ENCODE measurements at places on chromosomes 13 and 19. TPM values are rescaled to one million over a fixed set of nuclear protein-coding genes. Genes with fewer than 3 reads are reported as not detected.

GRCh38 chr13:33934343-33934742 lies 116.4 kb downstream of the RFC3 start:
- DNase-seq, result no peak

Gene ADGRE1
- 0.67 TPM for polyA plus RNA-seq

DNA sequence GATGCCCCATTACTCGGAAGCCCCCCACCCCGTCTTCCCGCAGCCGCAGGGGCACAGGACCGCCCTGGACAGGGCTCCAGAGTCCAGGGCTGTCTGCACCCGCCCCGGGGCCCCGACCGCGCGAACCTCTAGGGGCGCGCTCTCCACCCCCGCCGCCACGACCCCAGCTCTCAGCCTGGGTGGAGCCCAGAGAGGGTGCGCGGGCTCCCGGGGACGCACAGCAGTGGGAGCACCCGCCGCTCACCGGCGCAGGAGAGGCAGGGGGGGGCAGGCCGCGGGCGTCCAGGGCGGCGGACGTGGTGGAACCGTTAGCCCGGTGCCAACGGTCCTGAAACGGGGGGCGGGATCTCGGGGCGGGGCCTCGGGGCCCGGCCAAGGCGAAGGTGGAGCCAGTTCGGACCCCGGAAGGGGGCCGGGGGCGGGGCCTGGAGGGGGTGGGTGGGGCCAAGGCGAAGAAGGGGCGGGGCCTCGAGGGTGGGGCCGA lies at the start of gene ATP8B3:
TSS of gene ATP8B3 (minus strand) at position 335 of the 484 bp plus-strand sequence. CDS start 540 bp downstream, outside the sequence.
- peak; percentile 32 for DNase-seq

DNA sequence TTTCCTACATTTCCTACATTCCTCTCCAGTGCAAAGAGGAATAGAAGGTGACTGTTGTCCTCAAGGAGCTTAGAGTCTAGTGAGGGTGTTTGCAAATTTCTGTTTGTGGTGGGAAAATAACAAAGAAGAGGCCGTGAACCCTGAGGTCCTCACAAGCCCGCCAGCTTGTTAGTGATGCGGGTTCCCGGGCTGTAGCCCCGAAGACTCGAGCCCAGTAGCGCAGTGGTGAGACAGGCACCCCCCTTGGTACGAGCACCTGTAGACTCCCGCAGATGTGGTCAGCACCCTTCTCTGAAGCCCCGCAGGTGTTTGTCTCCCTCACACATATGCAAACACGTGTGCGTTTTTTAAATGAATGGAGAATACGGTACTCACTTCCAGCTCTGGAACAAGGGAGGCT lies 26.5 kb upstream of the SPACA7 start:
- no peak for DNase-seq

Gene LRRC25
- 6.0 TPM for polyA plus RNA-seq

- DNase-seq, result no peak
Measured at GRCh38 chr13:48125794-48126228, 30.9 kb upstream of the MED4 start.

- no peak for DNase-seq
Measured at GRCh38 chr19:31072451-31072850, 276.8 kb downstream of the TSHZ3 start.

GRCh38 chr13:74895042-74895796 lies 586.8 kb downstream of the TBC1D4 start:
- DNase-seq, result no peak

- no peak for DNase-seq
Measured at GRCh38 chr19:41316306-41316920, 6.4 kb downstream of the CCDC97 start.

- DNase-seq, result no peak
Measured at GRCh38 chr19:55212447-55212846, 3.1 kb upstream of the PTPRH start.

DNA sequence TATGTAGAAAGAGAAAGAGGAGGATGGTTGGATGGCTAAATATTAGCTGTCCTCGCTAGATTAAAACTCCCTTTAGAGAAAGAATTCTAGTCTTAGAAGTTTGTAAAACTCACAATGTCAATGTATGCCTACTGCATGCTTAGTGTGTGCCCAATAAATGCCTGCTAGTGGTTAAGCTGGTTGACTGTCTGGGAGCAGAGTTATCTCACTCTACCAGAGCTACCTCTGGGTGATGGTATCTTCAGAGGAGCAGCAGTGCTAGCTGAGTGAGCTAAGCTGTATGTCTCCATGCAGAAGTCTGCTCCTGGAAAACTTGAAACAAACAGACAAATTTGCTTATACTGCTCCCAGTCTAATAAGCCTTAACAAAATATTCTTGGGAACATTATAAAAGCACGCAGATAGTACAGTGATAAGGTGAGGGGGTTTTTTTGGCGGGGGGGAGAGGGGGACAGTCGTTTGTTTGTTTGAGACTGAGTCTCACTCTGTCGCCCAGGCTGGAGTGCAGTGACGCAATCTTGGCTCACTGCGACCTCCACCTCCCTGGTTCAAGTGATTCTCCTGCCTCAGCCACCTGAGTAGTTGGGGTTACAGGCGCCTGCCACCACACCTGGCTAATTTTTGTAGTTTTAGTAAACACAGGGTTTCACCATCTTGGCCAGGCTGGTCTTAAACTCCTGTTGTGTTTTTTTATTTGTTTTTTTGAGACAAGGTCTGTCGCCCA lies 202.8 kb upstream of the TSC22D1 start:
- DNase-seq, result no peak

DNA sequence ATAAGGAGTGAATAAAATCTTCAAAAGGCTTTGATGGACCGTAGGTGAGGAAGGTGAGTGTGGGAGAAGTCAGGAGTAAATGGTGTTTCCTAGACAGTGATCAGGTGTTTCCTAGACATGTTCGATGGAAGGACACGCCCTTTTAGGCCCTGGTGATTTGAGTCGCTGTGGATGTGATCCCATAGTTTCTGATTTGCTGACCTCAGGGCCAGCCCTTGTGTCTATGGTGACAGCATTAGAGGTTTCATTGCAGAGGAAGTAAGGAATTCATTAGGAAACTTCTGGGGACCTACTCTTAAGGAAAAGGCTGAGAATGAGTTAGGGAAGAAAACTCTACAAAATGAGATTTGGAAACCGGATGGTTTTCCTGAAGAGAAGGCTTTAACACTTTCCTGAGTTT lies 31.5 kb upstream of the RNF113B start:
- DNase-seq, result no peak

DNA sequence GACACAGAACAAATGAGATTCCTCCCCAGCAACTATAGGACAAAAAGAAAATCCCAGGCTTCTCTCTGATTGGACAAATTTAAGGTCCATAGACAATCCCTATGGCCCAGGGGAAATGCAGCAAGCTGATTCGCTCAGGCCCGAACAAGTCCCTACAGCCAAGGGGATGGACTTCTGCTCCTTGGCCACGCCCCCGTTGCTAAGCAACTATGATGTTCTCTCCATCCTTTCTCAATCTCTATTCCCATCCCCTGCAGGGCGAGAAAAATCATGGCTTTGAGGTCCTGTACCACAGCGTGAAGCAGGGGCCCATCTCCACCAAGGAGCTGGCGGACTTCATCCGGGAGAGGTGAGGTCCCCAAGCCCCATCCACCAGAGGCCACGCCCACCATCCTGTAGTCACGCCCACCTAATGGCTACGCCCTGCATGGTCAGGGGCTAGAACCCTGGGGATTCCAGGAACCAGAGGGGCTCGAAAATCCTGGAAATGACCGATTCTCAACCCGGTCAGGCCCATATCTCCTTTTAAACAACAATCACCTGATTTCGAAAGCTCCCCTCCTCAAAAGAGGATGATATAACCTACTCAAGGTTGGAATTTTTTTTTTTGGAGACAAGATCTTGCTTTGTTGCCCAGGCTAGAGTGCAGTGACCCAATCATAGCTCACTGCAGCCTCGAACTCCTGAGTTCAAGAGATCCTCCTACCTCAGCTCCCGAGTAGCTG lies 11.4 kb downstream of the FCHO1 start:
- no peak for DNase-seq

Gene KIRREL2
- polyA plus RNA-seq, result not detected

DNA sequence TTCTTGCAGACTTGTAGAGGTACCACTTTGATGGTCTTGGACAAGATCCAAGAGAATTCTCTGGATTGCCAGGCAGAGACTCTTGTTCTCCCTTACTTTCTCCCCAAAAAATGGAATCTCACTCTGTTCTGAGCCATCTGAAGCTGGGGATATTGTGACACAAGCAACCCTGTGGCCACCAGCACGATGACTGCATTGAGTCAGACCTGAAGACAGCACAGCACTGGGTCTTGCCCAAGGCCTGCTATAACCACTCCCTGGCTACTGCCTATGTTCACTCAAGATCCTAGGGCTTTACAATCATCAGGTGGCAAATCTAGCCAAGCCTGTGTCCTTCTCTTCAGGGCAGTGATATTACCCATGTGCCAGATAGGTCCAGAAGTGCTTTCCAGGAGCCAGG lies 202.5 kb upstream of the SERP2 start:
- no peak for DNase-seq

DNA sequence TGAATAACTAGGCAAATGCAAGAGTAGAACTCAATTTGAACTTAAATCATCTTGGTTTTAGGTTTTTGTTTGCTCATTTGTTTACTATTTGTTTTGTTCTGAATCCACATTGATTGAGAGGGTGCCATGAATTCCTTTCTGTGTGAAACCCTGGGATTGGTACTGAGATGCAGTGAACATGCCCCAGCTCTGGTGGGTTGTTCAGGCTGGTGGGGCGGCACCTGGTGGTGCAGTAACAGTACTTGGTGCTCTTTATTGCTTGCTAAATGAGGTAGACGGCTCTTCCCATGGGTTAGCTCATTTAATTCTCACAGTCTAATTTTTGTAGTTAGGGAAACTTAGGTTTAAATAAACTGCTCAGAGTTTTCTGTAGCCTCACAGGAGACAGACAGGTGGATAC lies 48.4 kb downstream of the WASF3 start:
- no peak for DNase-seq

Gene DACH1
- polyA plus RNA-seq, result not detected

- no peak for DNase-seq
Measured at GRCh38 chr13:34738254-34738992, 203.6 kb upstream of the NBEA start.

Gene ZNF442
- polyA plus RNA-seq, result 2.4 TPM

Gene CGB5
- polyA plus RNA-seq, result not detected

GRCh38 chr13:98543378-98544103 lies 33.4 kb downstream of the STK24 start:
- no peak for DNase-seq

GRCh38 chr19:1450735-1451731 lies 1.1 kb downstream of the APC2 start:
- no peak for DNase-seq

Gene C1QTNF9B
- not detected for polyA plus RNA-seq

Gene CBLC
- polyA plus RNA-seq, result not detected

- DNase-seq, result no peak
Measured at GRCh38 chr13:75256922-75257321, 225.0 kb downstream of the TBC1D4 start.

DNA sequence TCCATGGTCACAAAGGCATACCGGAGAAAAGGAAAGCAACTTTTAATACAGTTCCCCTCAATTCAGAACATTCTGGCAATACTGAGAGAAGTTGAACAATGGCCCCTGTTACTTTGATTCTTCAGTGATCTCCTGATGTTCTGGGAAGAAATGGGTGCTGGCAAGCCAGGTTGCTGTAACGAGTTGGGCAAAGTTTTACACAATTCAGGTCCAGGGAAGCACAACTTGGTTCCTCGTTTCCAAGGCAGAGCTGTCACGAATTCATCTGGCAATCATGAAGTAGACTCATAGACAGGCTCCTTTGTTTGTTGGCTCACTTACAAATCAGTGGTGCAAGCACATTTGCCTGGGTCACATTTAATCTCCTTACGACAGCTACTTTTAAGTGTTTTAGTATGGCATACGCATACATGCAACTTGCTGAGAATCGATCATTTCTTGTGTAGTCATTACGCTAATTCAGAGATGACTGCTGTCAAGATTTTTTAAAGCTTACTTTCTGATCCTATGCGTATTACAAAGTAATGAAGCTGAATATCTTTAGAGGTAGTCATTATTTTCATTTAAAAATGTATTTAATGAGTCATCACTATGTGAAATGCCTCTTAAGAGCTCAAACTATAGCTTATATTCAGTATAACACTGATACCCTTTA lies 174.7 kb downstream of the GPC5 start:
- DNase-seq, result no peak

Gene FUT2
- not detected for polyA plus RNA-seq

All from naive B cell (primary cell).